ENCODE measurements at places on chromosomes 2 and 18.

DNA sequence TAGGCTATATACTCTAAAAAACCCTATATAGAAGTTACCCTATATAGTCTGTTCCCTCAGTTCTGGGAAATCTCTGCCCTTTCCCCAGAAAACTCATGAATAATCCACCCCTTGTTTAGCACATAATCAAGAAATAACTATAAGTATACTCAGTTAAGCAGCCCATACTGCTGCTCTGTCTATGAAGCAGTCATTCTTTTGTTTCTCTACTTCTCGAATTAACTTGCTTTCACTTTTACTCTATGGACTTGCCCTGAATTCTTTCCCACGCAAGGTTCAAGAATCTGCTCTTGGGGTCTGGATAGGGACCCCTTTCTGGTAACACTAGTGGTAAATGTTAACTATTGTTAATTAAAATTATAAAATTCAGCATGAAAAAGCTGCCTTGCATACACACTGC, 17.4 kb upstream of the AP1S3 start:
- DNase-seq = no peak

- DNase-seq = no peak
Measured at GRCh38 chr2:112867701-112868631, 31.4 kb upstream of the IL1B start.

GRCh38 chr18:79798999-79799370, 1.2 kb downstream of the KCNG2 start:
- DNase-seq = no peak

DNA sequence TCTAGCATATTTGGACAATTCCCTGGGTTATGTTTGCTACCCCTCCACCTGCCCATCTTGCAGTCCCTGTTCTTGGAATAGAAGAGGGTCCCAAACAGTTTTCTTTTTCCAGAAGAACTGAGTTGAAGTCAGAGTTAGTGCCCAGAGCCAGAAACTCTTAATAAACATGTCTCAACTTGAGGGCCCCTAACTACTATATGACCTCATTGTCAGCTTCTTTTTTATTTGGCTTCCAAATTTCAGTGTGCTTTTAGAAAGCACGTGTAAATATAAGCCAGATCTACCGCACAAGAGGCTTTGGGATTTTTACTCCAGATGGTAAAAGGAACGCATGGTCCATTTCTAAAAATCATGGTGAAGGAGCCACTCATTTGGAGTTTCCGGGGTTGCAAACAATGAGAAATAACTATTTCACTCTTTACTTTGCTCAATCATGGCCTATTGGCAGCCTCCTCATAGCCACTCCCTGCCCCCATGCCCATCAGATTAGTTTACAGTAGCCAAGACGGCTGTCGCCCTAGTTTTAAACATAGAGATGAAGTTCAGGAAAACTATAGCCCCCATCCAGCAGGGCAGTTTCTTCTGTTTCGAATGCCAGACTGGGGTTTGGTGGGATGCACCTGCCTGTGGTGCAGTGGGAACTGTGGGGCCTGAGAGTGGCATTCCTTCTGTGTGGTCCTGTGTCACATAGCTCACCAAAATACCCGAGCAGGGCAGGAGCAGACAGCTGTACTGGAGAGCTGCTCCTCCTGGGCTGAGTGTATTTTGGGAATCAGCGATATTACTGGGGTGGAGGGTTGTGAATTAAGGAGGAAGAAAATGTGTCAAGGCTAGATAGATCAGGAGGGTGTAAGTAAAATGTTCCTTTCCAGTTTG, 1.7 kb downstream of the MAPRE3 start:
- no peak for DNase-seq

DNA sequence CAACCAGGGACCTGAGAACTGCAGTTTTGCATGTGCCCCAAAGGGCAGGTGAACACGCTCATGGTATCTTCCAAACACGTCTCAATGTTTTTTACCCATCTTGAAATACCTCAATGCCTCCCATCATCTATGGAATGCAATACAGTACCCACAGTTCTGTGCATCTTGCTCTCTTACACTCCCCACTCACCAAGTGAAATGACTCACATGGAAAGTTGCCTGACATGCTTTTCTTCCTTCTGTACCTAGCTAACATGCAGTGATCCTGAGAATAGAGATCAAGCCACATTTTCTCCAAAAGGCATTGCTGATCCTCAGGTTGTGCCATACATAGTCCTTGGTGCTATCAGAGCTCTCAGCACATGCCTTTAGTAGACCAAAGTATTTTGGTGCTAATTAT, 373.9 kb downstream of the GPD2 start:
- DNase-seq = no peak

DNA sequence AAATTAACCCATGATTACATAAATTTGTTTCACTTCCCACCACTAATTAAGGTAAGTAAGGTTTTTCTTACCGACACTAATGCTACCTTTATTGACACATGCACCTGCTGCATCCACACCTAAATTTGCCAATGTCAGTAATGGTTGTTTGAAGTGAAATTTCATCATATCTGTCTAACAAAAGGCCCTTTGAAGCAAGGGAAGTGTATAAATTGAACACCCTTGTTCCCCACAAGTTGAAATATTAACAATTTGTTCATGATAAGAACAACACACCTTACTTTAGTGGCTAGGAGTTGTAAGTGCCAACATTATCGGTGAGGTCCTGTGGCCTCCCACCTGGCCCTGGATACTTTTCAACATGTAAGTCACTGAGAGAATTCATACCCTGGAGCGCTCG, 116.3 kb upstream of the CDCA7 start:
- DNase-seq = no peak

- DNase-seq = no peak
Measured at GRCh38 chr2:232926431-232926939, 56.4 kb downstream of the SNORC start.

DNA sequence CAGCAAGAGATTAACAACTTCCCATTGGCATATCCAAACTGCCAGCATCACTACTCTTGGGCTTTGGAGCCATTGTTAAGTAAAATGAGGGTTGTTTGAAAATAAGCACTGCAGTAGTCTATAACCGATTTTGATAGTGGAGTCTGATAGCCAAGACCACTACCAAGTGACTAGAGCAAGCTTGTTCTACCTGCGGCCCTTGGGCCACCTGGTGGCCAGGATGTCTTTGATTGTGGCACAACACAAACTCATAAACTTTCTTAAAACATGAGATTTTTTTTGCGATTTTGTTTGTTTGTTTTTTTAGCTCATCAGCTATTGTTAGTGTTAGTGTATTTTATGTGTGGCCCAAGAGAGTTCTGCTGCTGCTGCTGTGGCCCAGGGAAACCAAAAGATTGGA, 11.0 kb downstream of the UBE2E3 start:
- no peak for DNase-seq

- DNase-seq = no peak
Measured at GRCh38 chr2:223751012-223751411, 86.4 kb downstream of the AP1S3 start.

DNA sequence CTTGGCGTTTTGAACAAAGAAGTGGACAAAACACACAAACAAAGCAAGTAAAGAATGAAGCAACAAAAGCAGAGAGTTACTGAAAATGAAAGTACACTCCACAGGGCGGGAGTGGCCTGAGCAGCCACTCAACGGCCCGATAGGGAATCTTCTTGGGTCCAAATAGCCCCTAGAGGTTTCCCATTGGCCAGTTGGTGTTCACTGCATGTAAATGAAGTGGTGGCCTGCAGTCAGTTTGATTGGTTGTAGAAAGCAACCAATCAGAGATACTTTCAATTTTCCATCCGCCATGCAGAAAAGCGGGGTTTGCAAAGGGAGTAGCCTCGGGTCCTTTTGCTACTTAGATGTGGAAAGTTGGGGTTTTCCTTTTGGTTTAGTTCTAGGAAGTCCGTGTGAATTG, 31.6 kb downstream of the CYBRD1 start:
- DNase-seq = no peak

DNA sequence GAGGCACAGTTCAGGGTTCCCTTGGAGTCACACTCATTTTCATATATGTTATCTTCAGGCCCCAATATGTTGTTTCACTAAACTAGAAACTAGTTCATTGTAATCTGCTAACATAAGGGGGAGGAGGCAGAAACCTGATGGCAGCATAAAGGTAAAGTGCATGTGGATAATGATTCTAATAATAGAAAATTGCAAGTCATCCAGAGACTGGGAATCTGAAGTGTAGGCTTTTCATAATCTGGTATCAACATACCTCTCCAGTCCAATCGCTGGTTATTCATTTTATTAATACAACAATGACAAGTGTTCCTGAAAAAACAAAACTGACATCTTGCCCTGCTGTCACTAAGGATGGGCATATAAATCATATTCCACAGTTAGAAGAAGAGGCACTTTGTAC, 326.3 kb upstream of the ZNF804A start:
- DNase-seq = no peak

- no peak for DNase-seq
Measured at GRCh38 chr2:49687918-49688317, 533.6 kb upstream of the FSHR start.

DNA sequence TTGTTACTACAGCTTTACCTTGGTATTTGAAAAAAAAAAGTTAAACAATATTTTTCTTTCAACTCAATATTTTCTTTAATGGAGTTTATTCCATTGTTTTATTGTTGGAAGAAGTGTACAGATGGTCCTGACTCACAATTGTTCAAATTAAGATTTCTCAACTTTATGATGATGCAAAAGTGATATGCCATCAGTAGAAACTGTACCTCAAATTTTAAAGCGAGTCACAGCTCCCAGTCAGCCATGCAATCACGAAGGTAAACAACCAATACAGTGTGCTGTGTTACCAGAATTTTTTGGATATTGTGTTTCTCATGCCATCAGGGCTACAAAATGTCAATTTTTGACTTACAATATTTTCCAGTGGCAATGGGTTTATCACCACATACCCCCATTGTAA, 54.0 kb upstream of the COL5A2 start:
- DNase-seq = no peak

- no peak for DNase-seq
Measured at GRCh38 chr2:214484239-214484638, 73.4 kb downstream of the VWC2L start.

GRCh38 chr2:45789961-45790723, 138.7 kb downstream of the PRKCE start:
- no peak for DNase-seq

GRCh38 chr18:11862468-11863137, 11.4 kb downstream of the CHMP1B start:
- no peak for DNase-seq

GRCh38 chr2:28407976-28408690, 15.5 kb downstream of the FOSL2 start:
- DNase-seq = no peak

- DNase-seq = no peak
Measured at GRCh38 chr2:105384861-105385260, 14.0 kb downstream of the FHL2 start.

GRCh38 chr18:61973273-61974115, 80.7 kb upstream of the RNF152 start:
- DNase-seq = no peak

- no peak for DNase-seq
Measured at GRCh38 chr2:207640661-207641060, 15.5 kb upstream of the METTL21A start.

- DNase-seq = no peak
Measured at GRCh38 chr2:23523373-23524260, 138.6 kb downstream of the KLHL29 start.

DNA sequence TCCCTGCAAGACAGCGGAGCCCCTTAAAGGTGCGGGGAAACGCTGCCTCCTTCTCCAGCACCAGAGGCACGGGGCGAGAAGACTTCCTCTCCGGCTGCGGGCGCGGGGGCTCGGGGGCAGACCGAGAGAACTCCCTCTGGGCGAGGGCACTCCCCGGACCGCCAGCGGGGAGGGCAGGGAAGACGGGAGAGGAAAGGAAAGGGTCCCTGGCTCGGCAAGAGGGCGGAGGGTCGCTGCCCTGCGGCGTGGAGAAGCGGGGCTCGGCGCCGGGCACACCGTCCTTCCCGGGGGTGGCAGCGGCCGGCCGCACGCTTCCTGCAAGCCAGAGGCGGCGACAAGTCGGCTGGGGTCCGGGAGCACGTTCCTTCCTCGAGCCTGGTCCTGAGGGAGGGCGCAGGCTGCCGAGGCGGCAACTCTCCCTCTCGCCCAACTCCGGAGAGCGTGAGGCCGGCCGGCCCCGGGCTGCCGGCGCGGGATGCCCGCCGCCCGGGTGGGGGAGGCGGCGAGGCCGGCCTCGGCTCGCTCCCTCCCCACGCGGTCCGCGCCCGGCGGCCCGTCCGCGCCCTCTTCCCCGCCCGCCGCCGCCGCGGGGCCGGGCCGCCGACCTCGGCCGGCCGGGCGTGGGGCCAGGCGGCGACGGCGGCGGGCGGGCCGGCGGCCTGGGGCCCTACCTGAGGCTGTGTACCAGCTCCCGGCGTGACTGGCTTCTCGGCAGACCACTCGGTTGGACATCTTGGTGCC, 1.1 kb downstream of the MEMO1 start:
- peak; percentile 8 for DNase-seq

- no peak for DNase-seq
Measured at GRCh38 chr2:27720004-27720551, 51.4 kb upstream of the MRPL33 start.

GRCh38 chr2:130920415-130921163, 83.9 kb downstream of the ARHGEF4 start:
- DNase-seq = peak; percentile 23

GRCh38 chr2:75325594-75325993, 126.3 kb upstream of the TACR1 start:
- DNase-seq = no peak

- DNase-seq = no peak
Measured at GRCh38 chr2:85999061-85999831, 106.4 kb downstream of the POLR1A start.

GRCh38 chr2:72367530-72368225, 220.0 kb upstream of the CYP26B1 start:
- DNase-seq = no peak

DNA sequence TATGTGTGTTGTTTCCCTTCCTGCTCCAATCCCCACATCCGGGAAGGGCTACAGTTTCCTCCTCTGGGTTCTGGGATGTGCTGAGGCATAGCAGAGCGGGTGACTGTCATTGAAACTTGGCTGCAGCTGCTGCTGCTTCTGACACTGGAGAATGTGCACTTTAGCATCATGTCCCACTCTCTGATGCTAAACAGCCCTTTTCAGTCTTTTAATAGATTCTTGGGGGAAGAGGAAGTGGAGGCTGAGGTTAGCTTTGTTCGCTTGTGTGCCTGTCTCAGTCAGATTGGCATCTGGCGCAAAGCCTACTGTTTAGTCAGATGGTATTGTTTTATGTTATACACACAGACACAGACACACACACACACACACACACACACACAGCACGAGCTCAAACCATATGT, 136.5 kb upstream of the RND3 start:
- DNase-seq = no peak

GRCh38 chr18:43680096-43680495, 402.8 kb upstream of the SYT4 start:
- DNase-seq = no peak

GRCh38 chr2:238954841-238955591, 107.1 kb downstream of the TWIST2 start:
- no peak for DNase-seq
